ENCODE measurements at places on chromosomes 5 and 9. TPM values are rescaled to one million over a fixed set of nuclear protein-coding genes. Genes with fewer than 3 reads are reported as not detected.
A peak's percentile ranks its signal among the peaks of the same experiment; 100 is the strongest.

- no peak overlapping the region for H3K4me3 ChIP-seq
- peaks cover 16% of the 10 kb centered on the region for H3K4me1 ChIP-seq
- no peaks in the 10 kb centered on the region for H3K27me3 ChIP-seq
These were observed 58.7 kb upstream of the CTSL start for GRCh38 chr9:87667164-87667738.

GRCh38 chr5:132489871-132490483 lies 596 bp downstream of the IRF1 start:
- H3K4me3 ChIP-seq: peak overlapping the region; percentile 72
- H3K36me3 ChIP-seq: peaks cover 17% of the 10 kb centered on the region
- peaks cover 33% of the 10 kb centered on the region for H3K27me3 ChIP-seq

Gene INSYN2B
- not detected for total RNA-seq

- no peaks in the 10 kb centered on the region for H3K4me1 ChIP-seq
- no peak for DNase-seq
- no peaks in the 10 kb centered on the region for H3K27me3 ChIP-seq
- no peak overlapping the region for H3K4me3 ChIP-seq
These were observed 71.5 kb downstream of the NR3C1 start for GRCh38 chr5:143331956-143332355.

Gene F12
- total RNA-seq: 12.8 TPM

GRCh38 chr5:113099822-113100221 lies 123.2 kb downstream of the DCP2 start:
- no peak for DNase-seq
- peaks cover 4% of the 10 kb centered on the region for H3K36me3 ChIP-seq
- no peaks in the 10 kb centered on the region for H3K27me3 ChIP-seq
- no peaks in the 10 kb centered on the region for H3K4me1 ChIP-seq

Gene GARIN3
- not detected for total RNA-seq

Gene CORO2A
- 32.5 TPM for total RNA-seq

DNA sequence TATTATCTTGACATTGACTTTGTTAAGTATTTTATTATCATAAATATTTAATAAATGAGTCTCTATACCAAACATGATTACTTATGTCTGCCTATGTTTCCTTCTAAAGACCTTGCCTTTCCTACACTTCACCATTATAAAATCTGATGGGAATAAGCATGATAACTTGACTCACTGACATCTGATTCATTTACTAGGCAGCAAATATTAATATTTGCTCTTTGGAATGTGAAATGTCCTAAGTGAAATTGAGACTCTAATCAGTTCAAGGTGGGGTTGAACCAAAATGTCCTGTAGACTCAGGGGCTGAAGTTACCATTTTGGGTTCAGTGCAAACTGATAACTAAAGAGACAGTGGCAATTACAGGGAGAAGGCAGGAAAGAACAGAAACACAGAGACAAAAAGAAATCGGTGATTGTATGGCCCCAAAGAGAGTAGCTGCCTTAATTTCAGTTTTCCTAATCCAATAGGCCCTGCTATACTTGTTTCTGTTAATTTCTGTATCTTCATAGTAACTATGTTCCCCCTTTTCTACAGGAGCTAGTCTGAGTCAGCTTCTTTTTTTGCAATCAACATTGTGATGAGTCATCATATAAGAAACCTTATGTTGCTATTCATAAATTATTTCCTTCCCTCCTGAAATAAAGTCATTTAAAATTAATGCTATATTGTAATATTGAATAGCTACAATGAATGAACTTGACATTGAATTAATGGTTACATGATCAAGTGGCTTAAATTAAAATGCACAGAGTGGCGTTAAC lies 296.8 kb downstream of the PDE4D start:
- no peaks in the 10 kb centered on the region for H3K27me3 ChIP-seq
- no peak overlapping the region for H3K27ac ChIP-seq
- DNase-seq: no peak
- H3K4me3 ChIP-seq: no peak overlapping the region
- peaks cover 4% of the 10 kb centered on the region for H3K36me3 ChIP-seq
- peaks cover 28% of the 10 kb centered on the region for H3K4me1 ChIP-seq

Gene GFRA3
- total RNA-seq: 1.3 TPM

GRCh38 chr5:58891086-58891970 lies 308.5 kb downstream of the RAB3C start:
- H3K27ac ChIP-seq: no peak overlapping the region
- DNase-seq: peak; percentile 78
- no peak overlapping the region for H3K4me3 ChIP-seq

DNA sequence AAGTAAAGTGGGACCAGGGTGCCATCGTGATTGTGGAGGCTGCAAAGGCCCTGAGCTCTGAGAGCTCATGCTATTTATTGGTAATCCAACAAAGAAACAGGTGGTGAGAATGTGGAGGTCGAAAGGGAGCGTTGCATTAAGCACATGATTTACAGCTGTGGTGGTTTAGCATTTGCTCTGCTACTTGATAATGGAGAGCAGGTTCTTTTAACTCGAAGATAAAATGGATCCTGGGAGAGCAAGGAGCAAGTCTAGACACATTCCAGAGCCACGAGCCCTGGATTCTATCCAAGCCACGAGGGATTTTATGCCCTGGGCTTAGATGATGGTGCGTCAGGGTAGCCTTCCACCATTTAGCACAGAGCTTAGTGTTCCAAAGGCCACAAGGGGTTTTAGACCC lies 1710.1 kb upstream of the CDH9 start:
- no peaks in the 10 kb centered on the region for H3K27me3 ChIP-seq
- H3K27ac ChIP-seq: no peak overlapping the region
- no peak for DNase-seq
- peaks cover 3% of the 10 kb centered on the region for H3K36me3 ChIP-seq

Gene MAMDC4
- 6.7 TPM for total RNA-seq

DNA sequence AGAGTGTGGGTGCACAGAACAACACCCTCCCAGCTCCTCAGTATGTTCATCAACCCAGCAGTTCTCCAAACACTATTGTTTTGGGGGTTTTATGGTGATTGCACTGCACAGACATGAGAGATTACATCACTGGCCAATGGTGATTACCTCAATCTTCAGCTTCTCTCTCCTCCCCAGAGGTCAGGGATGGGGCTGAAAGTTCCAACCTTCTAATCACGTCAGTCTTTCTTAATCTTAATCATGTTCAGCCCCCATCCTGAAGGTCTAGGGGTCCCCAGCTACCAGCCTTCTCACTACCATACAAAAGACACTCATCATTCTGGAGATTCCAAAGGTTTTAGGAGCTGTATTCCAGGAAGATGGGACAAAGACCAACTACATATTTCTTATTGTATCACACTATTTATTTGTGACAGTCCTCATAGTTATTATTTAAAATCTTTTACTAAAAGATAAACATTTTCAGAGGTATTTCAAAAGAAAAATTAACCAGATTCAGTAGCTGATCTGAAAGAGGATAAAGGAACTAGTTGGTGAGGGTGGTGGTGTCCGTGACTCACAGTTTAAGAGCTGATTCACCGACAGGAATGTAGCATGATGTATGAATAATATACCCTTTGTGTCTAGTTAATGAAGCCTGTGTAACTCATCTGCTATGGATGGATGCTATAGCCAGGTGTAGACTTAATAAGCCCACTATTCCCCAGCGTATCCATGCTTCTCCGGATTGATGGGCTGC lies 35.6 kb downstream of the RASEF start:
- H3K27ac ChIP-seq: no peak overlapping the region
- DNase-seq: no peak
- H3K4me1 ChIP-seq: peaks cover 8% of the 10 kb centered on the region

Gene FST
- total RNA-seq: 12.8 TPM

GRCh38 chr5:17182494-17182893 lies 34.9 kb upstream of the BASP1 start:
- no peaks in the 10 kb centered on the region for H3K4me1 ChIP-seq
- H3K4me3 ChIP-seq: no peak overlapping the region
- H3K36me3 ChIP-seq: no peaks in the 10 kb centered on the region
- no peak overlapping the region for H3K27ac ChIP-seq

DNA sequence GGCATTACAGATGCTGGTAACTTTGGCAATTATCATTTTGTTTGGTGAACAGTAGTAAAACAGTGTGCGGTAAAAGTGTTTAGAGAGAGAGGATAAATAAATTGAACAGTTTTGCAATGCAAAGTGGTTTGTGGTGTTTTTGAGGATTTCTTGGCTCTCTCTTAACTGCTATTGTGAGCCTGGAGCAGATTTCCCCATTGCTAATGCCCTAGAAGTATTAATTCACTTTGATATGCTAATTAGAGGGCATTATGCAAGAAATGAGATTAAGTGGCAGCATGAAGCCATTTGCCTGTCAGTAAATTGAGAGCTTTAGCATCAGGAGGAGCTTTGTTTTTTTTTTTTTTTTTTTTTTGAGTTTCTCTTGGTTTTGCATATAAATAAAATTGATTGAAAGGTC lies 8.2 kb downstream of the PBX3 start:
- H3K27ac ChIP-seq: no peak overlapping the region
- H3K4me3 ChIP-seq: peak overlapping the region; percentile 4
- H3K4me1 ChIP-seq: peaks cover 95% of the 10 kb centered on the region
- no peaks in the 10 kb centered on the region for H3K36me3 ChIP-seq
- DNase-seq: no peak

DNA sequence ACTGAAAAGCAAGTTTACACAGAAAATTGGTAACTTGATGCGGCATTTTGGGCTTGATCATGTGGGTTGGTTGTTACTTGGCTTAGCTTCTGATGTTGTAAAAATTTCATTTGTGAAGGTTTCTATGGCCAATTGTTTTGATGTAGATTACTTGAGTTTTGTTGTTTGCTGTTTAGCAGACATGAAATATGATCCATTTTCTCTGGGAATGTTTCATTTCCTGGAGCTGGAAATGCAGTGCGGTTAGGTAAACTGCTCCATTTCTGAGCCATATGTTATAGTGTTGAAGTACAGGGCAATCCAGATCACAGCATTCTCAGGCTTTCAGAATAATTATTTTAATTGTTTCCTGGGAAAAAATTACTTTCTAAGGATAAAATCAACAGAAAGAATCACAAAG lies 396.9 kb downstream of the ENC1 start:
- no peak overlapping the region for H3K4me3 ChIP-seq
- no peak overlapping the region for H3K27ac ChIP-seq
- DNase-seq: no peak

- peaks cover 61% of the 10 kb centered on the region for H3K4me1 ChIP-seq
These were observed 1.7 kb downstream of the EBF1 start for GRCh38 chr5:159097784-159098602.

GRCh38 chr9:34984049-34984448 lies 5.5 kb upstream of the DNAJB5 start:
- no peak overlapping the region for H3K27ac ChIP-seq
- H3K4me1 ChIP-seq: peaks cover 23% of the 10 kb centered on the region
- H3K4me3 ChIP-seq: no peak overlapping the region
- H3K36me3 ChIP-seq: no peaks in the 10 kb centered on the region
- peak; percentile 57 for DNase-seq
- H3K27me3 ChIP-seq: peaks cover 4% of the 10 kb centered on the region

- no peak for DNase-seq
- H3K4me1 ChIP-seq: peaks cover 10% of the 10 kb centered on the region
- peaks cover 6% of the 10 kb centered on the region for H3K36me3 ChIP-seq
These were observed 169.2 kb downstream of the CACNA1B start for GRCh38 chr9:138046641-138047301.

- no peak overlapping the region for H3K27ac ChIP-seq
- no peak for DNase-seq
- no peak overlapping the region for H3K4me3 ChIP-seq
- H3K27me3 ChIP-seq: no peaks in the 10 kb centered on the region
- no peaks in the 10 kb centered on the region for H3K4me1 ChIP-seq
These were observed 158.3 kb downstream of the GIN1 start for GRCh38 chr5:102961671-102962070.

GRCh38 chr5:151154931-151155774 lies 2.4 kb downstream of the ANXA6 start:
- H3K36me3 ChIP-seq: no peaks in the 10 kb centered on the region
- DNase-seq: no peak
- H3K4me3 ChIP-seq: no peak overlapping the region
- no peak overlapping the region for H3K27ac ChIP-seq

GRCh38 chr5:45542421-45542820 lies 153.8 kb downstream of the HCN1 start:
- no peak overlapping the region for H3K4me3 ChIP-seq
- no peak for DNase-seq
- no peak overlapping the region for H3K27ac ChIP-seq
- peaks cover 4% of the 10 kb centered on the region for H3K4me1 ChIP-seq
- H3K36me3 ChIP-seq: no peaks in the 10 kb centered on the region

DNA sequence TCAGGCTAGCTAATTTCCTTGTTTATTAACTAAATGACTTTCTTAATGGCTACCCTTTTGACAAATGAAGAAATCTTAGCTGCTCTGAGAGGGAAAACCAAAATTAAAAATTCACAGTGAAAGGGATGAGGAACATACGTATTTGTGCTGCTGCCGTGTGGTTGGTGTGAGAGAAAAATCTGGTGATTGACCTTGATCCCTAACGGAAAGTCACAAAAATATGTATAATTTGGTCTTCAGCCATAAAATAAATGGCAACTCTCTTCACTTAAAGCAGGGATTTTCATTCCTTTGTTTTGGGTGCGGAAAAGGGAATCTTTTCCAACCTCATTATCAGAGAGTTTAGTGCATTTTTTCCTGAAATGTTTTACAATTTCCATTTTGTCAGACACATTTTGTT lies 40.4 kb downstream of the PAM start:
- no peaks in the 10 kb centered on the region for H3K36me3 ChIP-seq
- H3K27ac ChIP-seq: peak overlapping the region; percentile 34
- no peak overlapping the region for H3K4me3 ChIP-seq
- H3K27me3 ChIP-seq: no peaks in the 10 kb centered on the region

- no peaks in the 10 kb centered on the region for H3K36me3 ChIP-seq
- peaks cover 6% of the 10 kb centered on the region for H3K4me1 ChIP-seq
- no peak overlapping the region for H3K4me3 ChIP-seq
- H3K27ac ChIP-seq: no peak overlapping the region
- no peaks in the 10 kb centered on the region for H3K27me3 ChIP-seq
These were observed 195.5 kb upstream of the CLINT1 start for GRCh38 chr5:158054223-158055110.

DNA sequence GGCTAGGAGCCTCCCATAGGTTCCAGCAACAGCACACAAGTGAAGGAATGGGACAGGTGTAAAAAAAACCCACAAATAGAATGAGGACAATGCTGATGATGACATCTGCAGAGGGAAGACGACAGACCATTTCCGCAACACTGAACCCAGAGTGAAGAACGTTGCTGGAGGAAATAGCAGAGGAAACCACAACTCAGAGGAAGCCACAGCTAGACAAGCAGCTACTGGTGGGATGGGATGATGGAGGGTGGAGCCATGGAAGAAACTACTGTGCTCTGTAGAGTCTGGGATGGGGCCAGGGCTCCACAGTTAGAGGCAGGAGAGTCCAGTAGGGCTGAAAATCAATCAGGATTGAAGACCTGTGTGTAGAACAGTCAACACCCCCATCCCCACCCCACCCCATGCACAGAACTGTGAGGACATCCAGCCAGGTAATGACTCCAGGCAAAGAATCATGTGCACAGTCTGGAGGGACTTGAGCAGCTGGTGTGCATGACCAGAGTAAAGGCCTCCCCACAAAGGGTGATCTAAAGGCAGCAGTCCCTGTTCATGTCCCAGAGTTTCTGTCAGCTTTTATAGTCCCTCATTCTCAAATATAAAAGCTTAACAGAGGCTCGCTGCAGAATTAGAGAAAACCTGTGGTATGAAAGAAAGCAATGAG lies 65.2 kb upstream of the SPIN1 start:
- H3K36me3 ChIP-seq: no peaks in the 10 kb centered on the region
- DNase-seq: no peak
- H3K4me1 ChIP-seq: peaks cover 8% of the 10 kb centered on the region
- H3K27me3 ChIP-seq: no peaks in the 10 kb centered on the region
- no peak overlapping the region for H3K27ac ChIP-seq

- no peak overlapping the region for H3K27ac ChIP-seq
- H3K4me3 ChIP-seq: no peak overlapping the region
- H3K27me3 ChIP-seq: no peaks in the 10 kb centered on the region
- peaks cover 51% of the 10 kb centered on the region for H3K36me3 ChIP-seq
- H3K4me1 ChIP-seq: no peaks in the 10 kb centered on the region
- DNase-seq: no peak
These were observed 39.7 kb downstream of the NFX1 start for GRCh38 chr9:33329979-33330378.

Measured in WTC11 (cell line).